B cell (primary cell): ENCODE measurements at places on chromosomes 3 and 15.

- no peak for DNase-seq
Measured at GRCh38 chr3:156216216-156216615, 95.8 kb downstream of the KCNAB1 start.

DNA sequence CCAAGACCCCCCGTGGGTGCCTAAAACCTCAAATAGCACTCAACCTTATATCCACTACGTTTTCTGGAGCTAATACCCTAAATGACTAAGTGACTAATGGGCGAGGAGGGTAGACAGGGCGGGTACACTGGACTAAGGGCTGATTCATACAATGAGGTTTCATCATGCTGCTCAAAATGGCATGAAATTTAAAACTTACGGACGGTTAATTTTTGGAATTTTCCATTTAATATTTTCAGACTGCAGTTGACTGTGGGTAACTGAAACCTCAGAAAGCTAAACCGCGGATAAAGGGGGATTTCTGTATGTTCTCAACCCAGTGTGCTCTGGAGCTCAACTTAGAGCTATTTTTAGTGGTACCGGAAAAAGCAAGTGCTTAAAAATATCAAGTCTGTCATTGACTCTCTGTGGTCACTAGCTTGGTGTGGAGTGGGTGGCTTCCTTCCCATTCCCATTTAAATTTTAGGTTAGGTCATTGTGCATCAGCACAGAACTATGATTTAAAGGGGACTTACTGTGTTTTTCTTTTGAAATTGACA is 72.9 kb downstream of the LRRC28 start:
- peak; percentile 19 for DNase-seq

DNA sequence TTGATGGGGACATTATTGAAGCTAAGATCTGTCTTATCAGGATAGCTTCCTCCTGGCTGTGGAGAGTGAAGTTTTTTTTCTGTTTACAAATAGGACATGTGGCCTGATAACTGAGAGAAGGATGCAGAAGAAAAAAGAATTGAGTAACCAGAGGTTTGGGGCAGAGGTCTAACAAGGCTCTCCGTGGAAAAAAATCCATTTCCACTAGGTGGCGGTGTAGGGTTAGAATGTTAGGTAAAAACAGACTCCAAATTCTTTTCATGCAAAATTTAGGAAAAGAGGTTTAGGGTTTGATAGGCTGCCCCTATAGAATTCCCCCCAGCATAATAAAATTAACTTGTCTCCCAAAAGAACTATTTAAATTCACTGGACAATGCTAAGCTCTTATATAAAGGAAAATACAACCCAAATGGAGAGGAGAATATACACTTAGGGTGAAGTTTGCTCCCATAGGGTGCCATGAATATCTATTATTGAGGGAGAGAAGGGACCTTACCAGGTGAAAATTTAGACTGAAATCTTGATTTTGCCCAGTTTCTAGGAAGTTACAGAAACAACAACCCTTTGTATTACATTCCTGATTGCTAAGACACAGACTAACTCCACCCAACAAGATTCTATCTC is 1560.4 kb downstream of the OTOL1 start:
- DNase-seq: no peak

- no peak for DNase-seq
Measured at GRCh38 chr3:168552251-168552650, 456.5 kb upstream of the GOLIM4 start.

- DNase-seq: no peak
Measured at GRCh38 chr3:150515210-150515609, 31.1 kb downstream of the SERP1 start.

DNA sequence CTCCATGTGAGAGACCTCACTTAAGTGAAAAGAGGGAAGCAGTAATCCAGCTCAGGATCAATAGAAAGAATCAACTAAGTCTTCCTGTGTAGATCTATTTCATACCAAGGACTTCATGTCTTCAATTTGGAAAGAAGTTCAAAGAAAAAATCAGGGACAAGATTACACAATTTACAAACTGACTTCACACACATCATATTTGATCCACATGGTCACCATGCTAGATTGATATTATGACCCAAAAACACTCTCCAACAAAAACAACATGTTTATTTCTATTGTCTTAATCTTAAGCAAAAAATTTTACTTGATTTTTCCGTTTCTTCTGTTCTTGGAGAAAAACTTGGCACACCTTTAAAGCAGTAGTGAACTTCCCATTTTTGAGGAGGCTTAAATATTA is 76.3 kb downstream of the THBS1 start:
- no peak for DNase-seq

DNA sequence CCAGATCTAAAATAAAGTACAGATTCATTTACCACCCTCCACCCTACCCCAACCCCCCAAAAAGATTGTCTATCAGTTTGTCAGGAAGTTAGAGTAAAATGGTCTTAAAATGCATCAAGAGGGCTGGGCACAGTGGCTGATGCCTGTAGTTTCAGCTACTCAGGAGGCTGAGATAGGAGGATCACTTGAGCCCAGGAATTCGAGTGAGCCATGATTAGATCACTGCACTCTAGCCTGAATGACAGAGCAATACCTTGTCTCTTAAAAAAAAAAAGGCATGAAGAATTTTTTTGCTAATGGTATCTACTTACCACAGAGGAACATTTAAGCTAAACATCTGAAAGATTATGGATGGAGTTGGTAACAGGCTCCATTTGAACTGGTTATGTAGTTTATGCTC is 71.0 kb downstream of the RBM6 start:
- no peak for DNase-seq

- DNase-seq: peak; percentile 49
Measured at GRCh38 chr15:60326824-60327654, 70.7 kb downstream of the ANXA2 start.

GRCh38 chr15:63544258-63545026 is 40.0 kb downstream of the USP3 start:
- DNase-seq: peak; percentile 71

GRCh38 chr15:100790786-100791265 is 88.8 kb upstream of the ALDH1A3 start:
- no peak for DNase-seq

DNA sequence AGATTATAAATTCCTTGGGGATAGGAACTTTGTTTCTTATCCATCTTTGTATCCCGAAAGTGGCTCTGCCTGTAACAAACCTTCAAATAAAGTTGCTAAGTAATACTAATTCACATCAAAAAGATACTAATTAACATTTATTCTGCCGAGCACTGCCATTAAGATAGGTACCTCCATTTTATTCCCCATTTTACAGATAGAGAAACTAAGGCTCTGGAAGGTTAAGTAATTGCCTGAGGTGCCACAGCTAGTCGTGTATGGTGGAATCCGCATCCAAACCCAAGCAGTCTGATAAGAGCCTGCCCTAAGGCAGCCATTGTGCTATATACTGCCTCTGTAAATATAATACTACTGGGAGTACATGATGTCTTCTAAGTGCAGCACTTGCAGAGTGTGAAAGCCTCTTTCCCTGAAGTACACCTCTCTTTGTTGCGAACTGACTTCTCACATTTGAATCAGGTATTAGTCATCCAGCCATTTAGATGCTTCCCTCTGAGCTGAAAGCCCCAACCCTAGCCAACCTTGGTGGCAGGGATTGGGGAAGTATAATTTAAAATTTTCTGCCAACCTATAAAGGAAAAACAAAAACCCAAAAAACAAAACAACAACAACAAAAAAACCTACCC is 78.5 kb upstream of the CHD2 start:
- no peak for DNase-seq
